ENCODE measurements at places on chromosomes 7 and 10.

GRCh38 chr10:76492026-76492425 lies 1060.6 kb downstream of the LRMDA start:
- DNase-seq, result peak; percentile 29

GRCh38 chr7:134593530-134594392 lies 44.9 kb downstream of the AKR1B15 start:
- DNase-seq, result no peak

DNA sequence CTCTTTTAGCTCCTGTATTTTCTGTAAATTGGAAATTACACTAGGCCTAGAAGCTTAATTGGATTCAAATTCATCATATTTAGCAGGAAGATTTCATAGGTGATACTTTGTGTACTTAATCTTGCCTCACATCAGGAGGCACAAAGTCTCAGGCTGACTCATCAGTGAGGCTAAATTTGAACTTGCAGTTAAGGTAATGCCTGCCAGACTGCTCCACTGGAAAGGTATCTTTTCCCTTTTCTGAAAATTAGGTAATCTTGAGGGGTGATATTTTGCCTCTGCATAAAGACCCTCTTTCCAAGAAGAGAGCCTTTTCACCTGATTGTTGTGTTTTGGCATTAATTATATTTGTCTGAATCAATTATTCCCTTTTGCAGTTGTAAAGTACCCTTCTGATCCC lies 14.6 kb downstream of the PPIA start:
- no peak for DNase-seq

DNA sequence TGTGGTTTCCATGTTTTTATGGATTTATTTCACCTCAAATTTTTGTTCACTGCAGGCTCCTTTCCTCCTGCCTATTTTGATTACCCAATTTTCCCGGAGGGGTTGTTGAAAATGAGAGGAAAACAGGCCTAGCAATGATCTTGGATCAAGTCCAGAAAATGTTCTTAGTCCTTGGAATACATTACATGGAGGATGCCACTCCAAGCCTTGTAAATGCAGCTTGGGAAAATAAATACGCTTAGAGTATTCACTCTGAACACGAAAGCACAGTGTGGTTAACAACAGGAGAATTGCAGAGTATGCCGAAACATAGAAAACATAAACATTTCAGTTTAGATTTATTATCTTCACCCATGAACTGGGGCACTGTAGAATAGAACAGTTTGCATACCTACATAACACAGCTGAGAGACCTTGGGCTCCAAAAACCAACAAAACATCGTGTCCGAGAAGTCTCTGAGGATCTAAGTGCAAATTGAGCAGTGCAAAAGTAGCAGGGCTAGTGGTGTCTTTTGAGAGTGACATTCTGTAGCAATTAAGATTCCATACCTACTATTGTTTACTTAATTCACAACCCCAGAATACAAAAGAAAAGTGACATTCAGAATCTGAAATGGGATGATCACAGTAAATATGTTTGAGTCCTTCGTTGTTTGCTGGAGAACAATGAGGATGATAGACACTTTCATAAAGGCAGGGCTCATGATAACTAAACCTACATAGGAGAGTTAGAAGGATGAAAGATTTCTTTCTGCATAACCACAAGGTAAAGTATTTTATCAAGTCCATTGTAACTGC lies 7.6 kb upstream of the CD36 start:
- no peak for DNase-seq

- peak; percentile 54 for DNase-seq
Measured at GRCh38 chr7:20776214-20776911, 10.3 kb downstream of the SP8 start.

DNA sequence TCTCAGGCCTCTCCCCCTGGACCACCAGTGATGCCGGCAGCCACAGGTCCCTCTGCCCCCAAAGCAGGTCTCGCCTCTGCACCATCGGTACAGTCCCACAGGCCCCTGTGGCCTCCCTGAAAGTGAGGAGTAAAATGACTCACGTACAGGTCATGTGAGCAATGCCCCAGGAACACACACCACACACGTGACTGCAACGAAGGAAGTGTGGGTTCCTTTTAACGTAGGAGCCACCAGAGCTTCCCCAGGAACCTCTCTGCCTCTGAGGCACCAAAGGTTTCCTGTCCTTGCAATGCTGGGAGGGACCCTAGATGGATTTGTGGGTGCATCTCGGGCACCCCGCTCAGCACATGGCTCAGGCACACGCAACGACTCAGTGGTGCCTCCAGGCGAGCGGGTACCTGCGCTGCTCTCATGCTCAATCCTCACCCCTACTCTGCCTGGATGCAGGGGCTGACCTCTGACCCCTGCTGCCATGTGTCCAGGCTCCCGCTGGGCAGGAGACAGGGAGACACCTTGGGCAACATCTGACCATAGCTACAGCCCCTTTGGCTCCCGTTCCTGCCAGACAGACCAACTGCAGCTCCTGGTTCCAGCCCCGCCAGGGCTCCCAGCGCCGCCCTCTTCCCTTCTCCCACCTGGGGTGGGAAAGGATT lies 120.7 kb downstream of the PRKAG2 start:
- DNase-seq, result peak; percentile 83

- DNase-seq, result no peak
Measured at GRCh38 chr10:67794256-67794655, 43.7 kb downstream of the DNAJC12 start.

- no peak for DNase-seq
Measured at GRCh38 chr7:121557034-121557892, 161.2 kb upstream of the FAM3C start.

DNA sequence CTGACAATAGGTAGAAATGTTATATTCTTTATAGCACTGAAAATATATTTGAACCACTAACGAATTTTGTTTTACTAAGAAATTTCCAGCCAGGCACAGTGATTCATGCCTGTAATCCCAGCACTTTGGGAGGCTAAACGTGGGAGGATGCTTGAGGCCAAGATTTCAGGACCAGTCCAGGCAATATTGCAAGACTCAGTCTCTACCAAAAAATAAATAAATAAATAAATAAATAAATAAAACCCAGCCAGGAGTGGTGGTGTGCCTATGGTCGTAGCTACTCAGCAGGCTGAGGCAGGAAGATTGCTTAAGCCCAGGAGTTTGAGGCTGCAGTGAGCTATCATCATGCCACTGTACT lies 39.8 kb downstream of the PIP4K2A start:
- DNase-seq, result no peak

GRCh38 chr10:129411393-129411705 lies 55.7 kb upstream of the MGMT start:
- DNase-seq, result no peak

- no peak for DNase-seq
Measured at GRCh38 chr10:49596836-49597235, 13.3 kb upstream of the SLC18A3 start.

- no peak for DNase-seq
Measured at GRCh38 chr7:75808106-75808505, 5.5 kb downstream of the CCL24 start.

- no peak for DNase-seq
Measured at GRCh38 chr7:14995774-14996173, 93.2 kb upstream of the DGKB start.

GRCh38 chr7:110595694-110596093 lies 495.2 kb upstream of the LRRN3 start:
- DNase-seq, result no peak

DNA sequence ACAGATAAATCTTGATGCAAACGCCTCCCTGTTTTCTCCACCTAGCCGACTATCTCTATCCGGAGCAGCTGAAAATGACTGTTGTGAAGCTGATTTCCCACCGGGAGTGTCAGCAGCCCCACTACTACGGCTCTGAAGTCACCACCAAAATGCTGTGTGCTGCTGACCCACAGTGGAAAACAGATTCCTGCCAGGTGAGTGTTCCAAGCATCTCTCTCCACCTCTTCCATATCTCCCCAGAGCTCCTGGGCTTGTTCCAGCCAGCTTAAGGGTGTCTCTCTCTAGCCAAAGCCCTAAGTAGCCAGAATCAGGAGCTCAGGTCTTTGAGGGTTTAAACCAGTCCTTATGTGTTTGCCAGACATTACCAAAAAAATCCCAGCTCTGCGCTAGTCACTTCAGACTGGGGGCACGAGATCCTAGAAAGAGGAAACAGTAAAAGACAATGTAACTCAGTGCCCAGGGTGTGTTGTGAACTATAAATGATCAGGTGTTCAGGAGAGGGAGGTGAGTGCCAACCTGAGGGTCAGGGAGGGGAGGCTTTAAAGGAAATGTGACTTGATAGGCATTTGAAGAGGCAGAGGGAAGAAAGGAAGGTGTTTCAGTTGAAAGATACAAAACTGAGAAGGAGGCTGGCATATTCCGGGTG lies 4.4 kb downstream of the PLAU start:
- no peak for DNase-seq

DNA sequence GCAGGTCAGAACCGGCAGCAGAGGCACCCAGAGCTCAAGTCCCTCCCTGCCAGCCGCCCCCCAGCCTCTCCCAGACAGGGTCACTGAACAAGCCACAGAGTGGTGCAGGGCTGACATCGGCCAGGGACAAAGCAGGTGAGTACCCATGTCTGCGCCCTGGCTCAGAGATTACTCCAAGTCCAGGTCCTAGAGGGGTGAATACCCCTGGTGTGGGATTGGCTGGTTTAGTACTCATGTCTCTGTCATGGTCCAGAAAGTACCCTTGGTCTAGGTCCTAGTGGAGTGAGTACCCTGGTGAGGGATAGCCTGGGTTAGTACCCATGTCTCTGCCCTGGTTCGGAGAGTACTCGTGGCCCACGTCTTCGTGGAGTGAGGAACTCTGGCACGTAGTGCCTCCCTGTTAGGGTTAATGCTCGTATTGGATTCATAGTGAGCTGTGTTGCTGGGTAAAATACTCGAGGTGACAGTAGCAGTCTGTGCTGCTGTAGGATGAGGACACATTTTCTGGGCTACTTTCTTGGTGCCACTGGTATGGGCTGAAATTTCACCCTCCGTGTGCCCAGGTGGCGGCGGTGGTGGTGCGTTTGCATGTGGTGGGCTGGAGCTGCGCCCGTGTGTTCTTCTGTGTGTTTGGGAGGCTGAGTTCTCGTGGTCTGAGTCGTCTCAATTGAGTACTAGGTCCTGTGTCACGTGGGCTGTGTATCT lies 25.5 kb upstream of the KNDC1 start:
- DNase-seq, result no peak

GRCh38 chr10:123284022-123284421 lies 129.8 kb downstream of the BUB3 start:
- no peak for DNase-seq

- no peak for DNase-seq
Measured at GRCh38 chr7:115578576-115578975, 452.0 kb downstream of the TFEC start.

DNA sequence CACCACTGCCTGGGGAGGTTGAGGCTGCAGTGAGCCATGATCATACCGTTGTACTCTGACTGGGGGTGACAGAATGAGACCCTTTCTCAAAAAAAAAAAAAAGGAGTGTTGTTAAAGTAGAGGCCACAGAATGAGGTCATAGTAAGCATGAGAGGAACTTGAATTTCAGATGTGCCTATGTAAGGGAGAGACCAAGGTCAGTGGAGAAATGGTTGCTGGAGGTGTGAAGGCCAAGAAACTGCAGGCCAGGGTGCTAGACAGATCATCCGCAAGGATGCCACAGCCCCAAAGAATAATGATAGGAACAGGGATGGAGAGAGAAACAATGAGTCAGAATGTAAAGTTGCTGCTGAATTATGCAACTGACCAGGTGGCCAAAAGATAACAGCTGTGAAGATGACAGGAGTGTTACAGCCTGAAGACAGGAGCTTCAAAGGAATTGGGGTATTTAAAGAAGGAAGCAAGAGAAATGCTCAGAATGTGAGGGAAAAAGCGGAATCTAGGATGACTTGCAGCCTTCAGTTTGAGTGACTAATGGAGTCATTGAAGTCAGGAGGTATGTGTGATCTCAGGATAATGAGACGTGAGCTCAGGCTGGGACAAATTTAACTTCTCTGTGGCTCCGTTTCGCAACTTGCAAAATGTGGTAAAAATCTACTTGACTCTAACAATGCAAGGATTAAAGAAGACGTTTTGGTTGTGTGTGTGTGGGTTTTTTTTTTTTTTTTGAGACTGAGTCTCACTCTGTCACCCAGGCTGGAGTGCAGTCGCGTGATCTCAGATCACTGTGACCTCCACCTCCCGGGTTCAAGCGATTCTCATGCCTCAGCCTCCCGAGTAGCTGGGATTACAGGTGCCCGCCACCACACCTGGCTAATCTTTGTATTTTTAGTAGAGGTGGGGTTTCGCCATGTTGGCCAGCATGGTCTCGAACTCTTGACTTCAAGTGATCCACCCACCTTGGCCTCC lies 22.2 kb downstream of the TYW1B start:
- DNase-seq, result peak; percentile 98

GRCh38 chr10:100348389-100348927 lies 1.4 kb downstream of the SCD start:
- no peak for DNase-seq

- DNase-seq, result no peak
Measured at GRCh38 chr7:137798073-137798763, 48.6 kb downstream of the DGKI start.

- DNase-seq, result peak; percentile 70
Measured at GRCh38 chr7:5758753-5759335, 22.6 kb downstream of the RNF216 start.

GRCh38 chr7:41933427-41933826 lies 230.5 kb upstream of the INHBA start:
- no peak for DNase-seq

DNA sequence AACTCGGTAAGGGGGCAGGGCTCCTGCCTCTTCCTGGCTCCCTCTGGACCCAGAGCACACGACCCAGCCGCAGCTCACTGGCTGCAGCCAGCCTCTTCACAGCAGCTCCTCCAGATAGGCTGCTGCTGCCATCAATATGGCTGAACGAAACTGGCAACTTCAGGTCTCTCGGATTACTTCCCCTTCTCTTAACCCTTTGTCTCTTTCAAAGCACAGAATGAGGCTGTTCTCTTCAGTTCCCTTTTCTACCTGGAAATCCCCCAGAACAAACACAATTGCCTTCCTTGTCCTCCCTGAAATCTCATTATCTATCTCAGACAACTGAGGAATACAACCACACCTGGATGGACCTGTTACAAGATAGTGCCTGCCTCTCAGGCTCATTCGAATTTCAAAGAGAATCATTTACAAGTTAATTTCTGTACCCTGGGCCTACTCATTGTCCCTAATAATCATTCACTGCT lies 193.4 kb upstream of the MBL2 start:
- DNase-seq, result peak; percentile 47

GRCh38 chr7:77838929-77839491 lies 40.4 kb downstream of the PHTF2 start:
- DNase-seq, result no peak

GRCh38 chr7:155832581-155832981 lies 20.3 kb upstream of the SHH start:
- DNase-seq, result no peak

- DNase-seq, result peak; percentile 45
Measured at GRCh38 chr7:143046426-143046851, 5.7 kb upstream of the OR6V1 start.

- DNase-seq, result no peak
Measured at GRCh38 chr10:72445851-72446250, 91.1 kb upstream of the DNAJB12 start.

- DNase-seq, result peak; percentile 24
Measured at GRCh38 chr7:2518737-2519118, 846 bp upstream of the LFNG start.

GRCh38 chr7:11428877-11429581 lies 403.0 kb downstream of the THSD7A start:
- DNase-seq, result no peak

- DNase-seq, result no peak
Measured at GRCh38 chr10:287814-288213, 152.6 kb downstream of the ZMYND11 start.
